ENCODE measurements at places on chromosomes 7 and 10.

GRCh38 chr7:92909686-92910475, 73.5 kb upstream of the CDK6 start:
- no peak for DNase-seq

DNA sequence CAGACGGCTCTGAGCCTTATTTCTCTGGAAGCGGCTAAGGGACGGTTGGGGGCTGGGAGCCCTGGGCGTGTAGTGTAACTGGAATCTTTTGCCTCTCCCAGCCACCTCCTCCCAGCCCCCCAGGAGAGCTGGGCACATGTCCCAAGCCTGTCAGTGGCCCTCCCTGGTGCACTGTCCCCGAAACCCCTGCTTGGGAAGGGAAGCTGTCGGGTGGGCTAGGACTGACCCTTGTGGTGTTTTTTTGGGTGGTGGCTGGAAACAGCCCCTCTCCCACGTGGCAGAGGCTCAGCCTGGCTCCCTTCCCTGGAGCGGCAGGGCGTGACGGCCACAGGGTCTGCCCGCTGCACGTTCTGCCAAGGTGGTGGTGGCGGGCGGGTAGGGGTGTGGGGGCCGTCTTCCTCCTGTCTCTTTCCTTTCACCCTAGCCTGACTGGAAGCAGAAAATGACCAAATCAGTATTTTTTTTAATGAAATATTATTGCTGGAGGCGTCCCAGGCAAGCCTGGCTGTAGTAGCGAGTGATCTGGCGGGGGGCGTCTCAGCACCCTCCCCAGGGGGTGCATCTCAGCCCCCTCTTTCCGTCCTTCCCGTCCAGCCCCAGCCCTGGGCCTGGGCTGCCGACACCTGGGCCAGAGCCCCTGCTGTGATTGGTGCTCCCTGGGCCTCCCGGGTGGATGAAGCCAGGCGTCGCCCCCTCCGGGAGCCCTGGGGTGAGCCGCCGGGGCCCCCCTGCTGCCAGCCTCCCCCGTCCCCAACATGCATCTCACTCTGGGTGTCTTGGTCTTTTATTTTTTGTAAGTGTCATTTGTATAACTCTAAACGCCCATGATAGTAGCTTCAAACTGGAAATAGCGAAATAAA, 175.5 kb downstream of the RNF216 start:
- no peak for DNase-seq

DNA sequence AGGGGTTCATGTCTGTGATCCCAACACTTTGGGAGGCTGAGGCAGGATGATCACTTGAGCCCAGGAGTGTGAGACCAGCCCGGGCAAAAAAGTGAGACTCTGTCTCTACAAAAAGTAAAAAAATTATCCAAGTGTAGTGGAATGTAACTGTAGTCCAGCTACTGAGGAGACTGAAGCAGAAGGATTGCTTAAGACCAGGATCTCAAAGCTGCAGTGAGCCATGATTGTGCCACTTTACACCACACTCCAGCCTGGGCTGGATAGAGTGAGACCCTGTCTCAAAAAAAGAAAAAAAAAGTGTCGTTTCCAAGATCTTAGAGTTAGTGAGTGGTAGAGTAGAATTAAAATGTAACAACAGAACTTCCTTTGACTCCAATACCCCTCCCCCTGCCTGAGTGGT, 589.4 kb upstream of the MBL2 start:
- no peak for DNase-seq

DNA sequence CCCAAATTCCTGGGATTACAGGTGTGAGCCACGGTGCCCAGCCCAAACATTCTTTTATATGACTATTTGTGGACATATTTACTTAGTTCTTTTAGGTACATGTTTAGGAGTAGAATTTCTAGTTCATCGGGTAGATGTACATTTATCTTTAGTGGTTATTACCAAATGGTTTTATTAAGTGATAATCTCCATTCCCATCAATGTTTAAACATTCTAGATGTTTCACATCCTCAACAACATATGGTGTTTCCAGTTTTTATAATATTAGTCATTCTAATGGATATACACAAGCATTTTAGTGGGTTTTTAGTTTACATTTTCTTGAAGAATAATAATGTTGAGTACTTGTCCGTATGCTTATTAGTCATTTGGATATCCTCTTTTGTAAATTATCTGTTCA, 131.7 kb downstream of the RTKN2 start:
- DNase-seq, result no peak

DNA sequence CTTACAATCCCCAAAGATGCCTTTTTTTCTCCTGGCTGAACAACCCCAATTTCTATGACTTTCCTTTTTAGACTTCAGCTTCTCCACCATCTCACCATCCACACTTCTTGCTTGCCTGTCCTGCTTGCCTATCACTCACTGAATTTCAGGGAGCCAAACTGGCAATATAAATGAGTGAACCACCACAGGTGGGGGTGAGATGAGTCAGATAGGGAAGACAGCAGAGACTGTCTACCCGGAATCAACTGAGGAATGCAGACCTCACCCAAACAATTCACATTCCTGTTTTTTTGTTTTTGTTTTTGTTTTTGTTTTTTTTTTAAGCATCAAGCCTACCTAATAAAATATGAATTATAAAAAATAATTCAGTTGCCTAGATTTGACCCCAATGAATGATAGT, 273.8 kb downstream of the NRG3 start:
- DNase-seq, result no peak

- no peak for DNase-seq
Observed at GRCh38 chr7:150442811-150443210, 7.6 kb upstream of the GIMAP8 start.

DNA sequence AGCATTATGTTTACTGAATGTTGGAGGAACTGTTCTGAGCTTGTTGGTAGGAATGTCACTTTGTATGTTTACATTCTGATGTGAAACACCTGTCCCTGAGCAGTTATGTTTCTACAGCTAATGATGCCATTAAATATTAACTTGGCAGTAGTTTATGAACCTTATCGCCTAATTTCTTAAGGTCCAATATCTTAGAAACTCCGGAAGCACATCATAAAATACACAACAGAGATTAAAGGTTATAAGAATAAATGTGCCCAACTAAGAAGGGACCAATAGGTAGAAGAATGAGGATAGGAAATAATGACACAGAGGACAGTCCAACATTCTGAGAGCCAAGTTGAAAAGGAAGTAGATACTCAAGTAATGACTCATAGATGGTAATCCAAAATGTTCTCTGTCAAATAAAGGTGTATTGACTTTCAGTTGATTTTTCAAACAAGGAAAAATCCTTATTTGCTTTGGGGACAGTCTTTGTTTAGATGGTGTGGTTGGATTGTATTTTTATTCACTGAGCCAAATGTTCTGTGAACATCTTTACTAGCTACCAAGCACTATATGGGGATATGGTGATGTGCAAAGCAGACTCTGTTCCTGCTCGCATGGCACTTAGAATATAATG, 31.9 kb downstream of the LCOR start:
- DNase-seq, result no peak

DNA sequence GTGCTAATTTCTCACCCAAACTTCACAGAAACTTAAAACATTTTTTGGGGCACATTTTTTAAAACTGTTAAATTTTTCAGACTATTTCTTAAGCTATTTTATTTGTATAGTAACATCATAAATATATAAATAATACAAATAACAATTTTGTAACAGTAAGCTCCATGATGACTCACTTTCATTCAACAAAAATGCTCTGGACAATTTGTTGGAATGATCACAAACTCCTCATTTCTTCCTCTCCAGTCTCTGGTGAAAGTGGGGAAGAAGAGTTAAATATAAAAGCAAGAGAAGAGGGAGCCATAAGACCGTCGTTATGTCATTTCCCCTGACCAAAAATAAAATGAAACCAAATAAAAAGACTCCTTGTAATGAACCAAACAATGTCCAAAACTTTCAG, 162.4 kb downstream of the AGMO start:
- no peak for DNase-seq

DNA sequence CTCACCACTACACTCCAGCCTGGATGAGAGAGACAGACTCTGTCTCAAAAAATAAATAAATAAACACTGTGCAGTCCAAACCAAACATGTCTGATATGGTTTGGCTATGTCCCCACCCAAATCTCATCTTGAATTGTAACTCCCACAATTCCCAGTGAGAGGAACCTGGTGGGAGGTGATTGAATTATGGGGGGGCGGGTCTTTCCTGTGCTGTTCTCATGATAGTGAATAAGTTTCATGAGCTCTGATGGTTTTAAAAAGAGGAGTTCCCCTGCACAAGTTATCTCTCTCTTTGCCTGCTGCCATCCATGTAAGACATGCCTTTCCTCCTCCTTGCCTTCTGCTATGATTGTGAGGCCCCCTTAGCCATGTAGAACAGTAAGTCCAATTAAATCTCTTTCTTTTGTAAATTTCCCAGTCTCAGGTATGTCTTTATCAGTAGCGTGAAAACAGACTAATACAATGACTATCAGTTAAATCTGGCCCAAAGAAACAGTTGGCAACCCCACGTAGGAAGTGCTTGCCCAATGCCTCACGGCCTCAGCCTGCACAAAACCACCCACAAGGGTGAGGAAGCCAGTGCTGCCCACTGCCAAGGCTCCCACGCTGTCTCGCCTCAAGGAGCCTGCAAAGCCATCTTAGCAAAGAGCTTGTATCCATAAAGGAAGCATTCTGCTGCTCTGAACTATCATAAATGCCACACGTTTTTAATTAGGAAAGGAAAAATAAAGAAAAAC, 64.7 kb downstream of the PIK3AP1 start:
- no peak for DNase-seq

GRCh38 chr7:2198760-2199159, 34.0 kb downstream of the MAD1L1 start:
- no peak for DNase-seq

DNA sequence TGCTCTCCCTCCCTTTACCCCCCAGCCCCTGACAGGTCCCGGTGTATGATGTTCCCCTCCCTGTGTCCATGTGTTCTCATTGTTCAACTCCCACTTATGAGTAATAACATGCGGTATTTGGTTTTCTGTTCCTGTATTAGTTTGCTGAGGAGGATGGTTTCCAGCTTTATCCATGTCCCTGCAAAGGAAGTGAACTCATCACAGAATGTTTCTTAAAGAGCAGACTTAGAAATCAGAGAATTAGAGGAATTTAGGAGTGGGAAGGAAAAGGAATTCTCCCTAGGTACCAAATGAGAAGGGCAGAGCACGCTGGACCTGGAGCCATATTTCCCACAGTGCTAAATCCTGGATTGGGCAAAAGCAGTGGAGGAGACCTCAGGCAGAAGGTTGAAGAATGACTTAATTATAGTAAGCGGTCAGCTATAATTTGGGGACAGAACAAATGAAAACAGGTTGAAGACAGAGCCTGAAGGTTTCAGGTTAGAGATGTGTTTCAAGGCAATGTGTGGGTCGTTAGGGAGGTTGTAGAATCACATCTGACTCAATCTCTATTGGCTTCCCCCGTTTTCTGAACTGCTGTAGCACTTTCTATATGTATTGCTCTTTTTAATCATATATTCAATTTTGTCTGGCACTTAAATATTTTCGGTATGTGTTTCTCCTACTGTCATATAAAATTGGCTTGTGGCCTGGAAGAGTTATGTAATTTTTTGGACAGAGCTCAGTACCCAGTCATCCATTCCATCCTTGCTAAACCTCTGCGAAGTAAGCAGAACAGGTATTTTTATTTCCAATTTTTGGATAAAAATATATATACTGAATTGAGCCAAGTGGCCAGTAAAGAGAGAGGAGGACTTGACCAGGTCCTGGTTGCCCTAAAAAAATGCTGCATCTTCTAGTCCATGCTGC, 210.5 kb upstream of the KLF6 start:
- no peak for DNase-seq

DNA sequence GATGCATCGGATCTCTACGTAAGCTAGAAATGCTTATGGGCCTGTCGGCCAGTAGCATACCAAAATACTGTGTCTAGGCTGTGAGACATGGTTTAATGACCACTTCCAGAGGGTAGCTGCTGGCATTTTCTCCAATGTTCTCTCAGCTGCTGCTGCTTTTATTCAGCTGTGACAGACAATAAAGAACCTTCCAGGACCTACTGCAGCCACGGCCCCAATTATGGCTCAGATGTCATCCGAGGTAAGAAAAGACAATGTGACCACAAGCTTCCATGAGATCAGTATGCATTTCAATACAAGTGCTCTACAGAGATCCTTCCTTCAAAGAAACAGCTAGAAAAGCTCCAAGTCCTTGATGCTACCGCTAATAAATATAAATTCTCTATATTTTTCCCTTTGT, 256.2 kb downstream of the SDHAF3 start:
- no peak for DNase-seq

DNA sequence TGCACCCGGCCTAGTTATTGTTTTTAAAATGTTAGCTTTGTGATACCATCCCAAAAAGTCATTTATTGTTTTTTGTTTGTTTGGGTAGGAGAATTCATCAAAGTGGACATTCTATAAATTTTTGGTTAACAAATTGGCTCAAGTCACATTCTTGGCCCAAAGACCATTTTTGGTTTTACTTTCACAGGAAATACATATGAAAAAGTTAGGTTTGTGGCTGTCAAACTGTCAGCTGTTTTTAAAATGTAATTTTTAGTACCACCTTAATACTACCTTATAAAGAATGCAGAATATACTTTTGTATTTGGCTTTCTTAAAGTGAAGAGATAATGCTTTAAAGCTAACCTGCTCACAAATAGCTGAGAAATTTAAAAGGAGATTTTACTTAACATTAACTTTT, 25.1 kb downstream of the TMEM168 start:
- no peak for DNase-seq

DNA sequence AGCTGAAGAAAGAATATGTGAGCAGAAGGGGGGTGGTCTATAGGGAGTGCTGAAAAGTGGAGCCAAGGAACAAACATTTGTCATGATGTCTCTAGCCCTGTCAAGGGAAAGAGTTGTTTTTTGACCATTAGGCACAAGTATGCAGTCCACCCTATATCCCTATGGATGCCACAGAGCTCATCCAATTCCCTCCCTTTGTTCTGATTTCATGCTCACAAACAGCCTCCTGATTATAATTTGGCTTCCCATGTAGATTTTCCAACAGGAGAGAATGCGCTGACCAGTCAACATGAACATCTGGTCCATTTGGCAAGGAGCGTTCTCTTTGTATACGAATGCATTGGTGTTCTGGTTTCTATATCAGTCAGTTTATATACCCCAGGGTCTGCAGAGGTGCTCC, 12.1 kb upstream of the CEP41 start:
- DNase-seq, result no peak
